ENCODE measurements at places on chromosomes 11 and 22.
A peak's percentile ranks its signal among the peaks of the same experiment; 100 is the strongest.

GRCh38 chr22:19599626-19600243 is 75.5 kb upstream of the CLDN5 start:
- no peak for DNase-seq

DNA sequence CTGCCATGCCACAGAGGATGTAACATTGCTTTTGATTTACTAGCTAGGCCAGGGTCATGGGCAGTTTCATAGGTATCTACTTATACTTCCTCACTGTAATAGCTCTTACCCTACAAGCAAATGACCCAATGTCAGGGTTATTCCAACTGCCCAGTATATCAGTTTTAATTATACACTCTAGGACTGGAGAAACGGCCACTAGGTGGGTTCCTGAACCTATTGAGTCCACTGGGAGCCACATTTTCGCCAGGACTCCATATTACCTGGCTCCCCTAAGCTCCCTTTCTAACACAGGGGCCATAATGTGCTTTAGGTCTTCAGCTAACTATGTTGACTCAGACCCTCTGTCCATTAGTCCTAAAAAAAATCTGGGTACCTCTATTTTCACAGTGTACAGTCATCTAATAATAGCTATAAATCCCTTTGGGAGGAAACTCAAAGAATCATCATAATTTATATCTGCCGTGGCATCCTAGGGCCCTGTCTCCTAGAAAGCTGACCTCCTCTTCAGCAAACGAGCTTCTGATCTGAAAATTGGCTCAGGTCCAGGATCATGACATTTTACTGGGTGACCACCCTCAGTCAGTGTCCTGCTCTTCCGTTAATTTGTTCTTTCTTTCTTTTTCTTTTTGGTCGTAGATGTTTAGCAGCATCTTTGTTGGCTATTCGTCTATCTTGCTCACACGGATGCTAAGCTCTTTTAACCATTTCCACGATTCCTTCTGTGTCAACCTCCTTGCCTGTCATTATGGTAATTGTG is 244.3 kb downstream of the FAM76B start:
- no peak for DNase-seq

DNA sequence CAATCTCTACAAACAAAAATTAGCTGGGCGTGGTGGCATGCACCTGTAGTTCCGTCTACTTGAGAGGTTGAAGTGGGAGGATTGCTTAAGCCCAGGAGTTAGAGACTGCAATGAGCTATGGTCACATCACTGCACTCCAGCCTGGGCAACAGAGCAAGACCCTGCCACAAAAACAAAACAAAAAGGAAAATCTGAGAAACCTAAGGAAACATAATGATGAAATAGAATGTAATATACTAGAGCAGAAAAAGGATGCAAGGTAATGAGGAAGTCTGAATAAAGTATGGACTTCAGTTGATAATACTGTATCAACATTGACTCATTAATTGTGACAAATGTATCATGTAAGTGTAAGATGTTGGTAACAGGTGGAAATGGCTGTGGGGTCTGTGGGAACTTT is 8.1 kb downstream of the NPAS4 start:
- no peak for DNase-seq

- peak; percentile 15 for DNase-seq
Measured at GRCh38 chr22:45317551-45318167, 7.9 kb downstream of the FAM118A start.

- peak; percentile 36 for DNase-seq
Measured at GRCh38 chr22:20549232-20549841, 41.9 kb downstream of the MED15 start.

GRCh38 chr11:67611704-67612587 is 5.2 kb downstream of the NDUFV1 start:
- DNase-seq: no peak

GRCh38 chr11:33668951-33669596 is 31.6 kb downstream of the C11orf91 start:
- DNase-seq: no peak

DNA sequence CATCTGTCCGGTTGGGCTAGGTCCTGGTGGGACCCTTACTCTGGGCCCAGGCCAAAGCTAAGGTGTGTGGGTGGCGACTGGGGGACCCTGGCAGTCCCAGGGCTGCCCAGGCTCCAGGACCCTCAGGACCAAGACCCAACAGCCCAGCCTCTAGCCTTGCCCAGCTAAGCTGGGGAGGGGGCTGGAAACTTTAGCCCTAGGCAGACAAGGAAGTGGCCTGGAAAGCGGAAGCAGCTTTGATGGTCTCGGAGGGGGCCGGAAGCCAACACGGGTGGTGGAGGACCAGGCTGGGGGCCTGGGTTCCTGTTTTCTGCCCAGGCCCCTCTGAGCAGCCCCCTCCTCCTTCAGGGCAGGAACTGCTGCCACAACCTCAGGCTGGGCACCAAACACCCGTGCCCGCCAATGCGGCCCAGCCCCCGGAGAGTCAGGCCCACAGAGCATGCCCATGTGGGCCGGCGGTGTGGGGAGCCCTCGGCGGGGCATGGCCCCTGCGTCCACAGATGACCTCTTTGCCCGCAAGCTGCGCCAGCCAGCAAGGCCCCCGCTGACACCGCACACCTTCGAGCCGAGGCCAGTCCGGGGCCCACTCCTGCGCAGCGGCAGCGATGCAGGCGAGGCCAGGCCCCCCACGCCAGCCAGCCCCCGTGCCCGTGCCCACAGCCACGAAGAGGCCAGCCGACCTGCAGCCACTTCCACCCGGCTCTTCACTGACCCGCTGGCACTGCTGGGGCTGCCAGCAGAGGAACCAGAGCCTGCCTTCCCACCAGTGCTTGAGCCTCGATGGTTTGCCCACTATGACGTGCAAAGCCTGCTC is 2.8 kb downstream of the SIPA1 start:
- no peak for DNase-seq

- DNase-seq: no peak
Measured at GRCh38 chr11:95450547-95451123, 219.6 kb upstream of the SESN3 start.

- no peak for DNase-seq
Measured at GRCh38 chr22:31526270-31526669, 29.9 kb downstream of the SFI1 start.

- peak; percentile 85 for DNase-seq
Measured at GRCh38 chr22:21938071-21938822, 14.4 kb downstream of the PPM1F start.

- no peak for DNase-seq
Measured at GRCh38 chr11:11262171-11262920, 90.7 kb downstream of the CSNK2A3 start.

GRCh38 chr11:87266751-87267150 is 229.0 kb downstream of the TMEM135 start:
- no peak for DNase-seq

DNA sequence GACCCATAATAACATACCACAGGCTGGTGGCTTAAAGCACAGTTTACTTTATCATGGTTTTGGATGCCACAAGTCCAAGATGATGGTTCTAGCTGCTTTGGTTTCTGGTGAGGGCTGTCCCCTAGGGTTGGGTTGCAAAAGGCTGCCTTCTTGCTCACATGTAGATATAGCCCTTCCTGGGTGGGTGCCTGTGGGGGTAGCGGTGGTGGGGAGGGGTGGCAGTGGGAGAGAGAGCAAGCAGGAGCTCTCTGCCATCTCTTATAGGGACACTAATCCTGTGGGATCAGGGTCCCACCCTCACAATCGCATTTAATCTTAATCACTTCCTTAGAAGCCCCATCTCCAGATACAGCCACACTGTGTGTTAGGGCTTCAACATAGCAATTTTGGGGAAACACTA is 245.0 kb downstream of the TBC1D22A start:
- DNase-seq: no peak

DNA sequence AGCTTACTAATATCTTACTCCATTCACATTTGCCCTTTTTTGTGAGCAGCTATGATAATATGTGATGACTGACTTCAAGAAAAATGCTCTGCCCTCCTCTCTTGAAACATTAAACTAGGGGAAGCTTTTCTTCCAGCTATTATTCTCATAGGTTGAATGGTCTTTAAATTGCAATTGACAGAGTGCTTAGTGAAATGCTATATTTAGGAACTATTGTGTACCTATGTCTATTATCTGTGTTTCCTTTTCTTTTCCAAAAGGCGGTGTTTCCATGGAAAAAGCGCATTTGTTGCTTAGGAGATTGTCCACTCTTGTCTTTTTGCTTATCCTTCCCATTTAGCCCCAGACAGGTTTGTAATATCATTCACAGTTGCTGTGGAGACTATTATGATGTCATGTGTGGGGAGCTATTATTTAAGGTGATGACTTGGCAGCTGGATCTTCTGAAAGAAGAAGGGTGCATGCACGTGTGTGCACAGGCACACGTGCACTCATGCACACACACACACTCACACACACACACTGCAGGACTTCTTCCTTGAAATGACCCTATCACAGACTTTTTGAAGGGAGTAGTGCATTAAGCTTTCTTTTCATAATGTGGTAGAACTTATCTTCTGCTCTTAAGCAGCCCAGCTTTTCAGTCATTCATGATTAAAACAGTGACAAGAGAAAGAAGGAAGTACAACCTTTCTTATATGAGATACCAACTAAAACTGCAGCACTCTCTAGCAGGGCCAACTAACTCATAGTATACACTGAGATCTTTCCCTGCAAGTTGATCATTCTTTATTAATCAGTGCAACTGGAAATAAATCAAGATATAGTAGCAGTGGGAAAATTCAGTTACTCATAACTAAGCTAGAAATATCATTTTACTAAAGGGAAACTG is 340.8 kb upstream of the MTNR1B start:
- no peak for DNase-seq

GRCh38 chr11:75472081-75472732 is 39.2 kb upstream of the KLHL35 start:
- DNase-seq: no peak

GRCh38 chr22:49523374-49524008 is 304.2 kb downstream of the BRD1 start:
- DNase-seq: no peak

DNA sequence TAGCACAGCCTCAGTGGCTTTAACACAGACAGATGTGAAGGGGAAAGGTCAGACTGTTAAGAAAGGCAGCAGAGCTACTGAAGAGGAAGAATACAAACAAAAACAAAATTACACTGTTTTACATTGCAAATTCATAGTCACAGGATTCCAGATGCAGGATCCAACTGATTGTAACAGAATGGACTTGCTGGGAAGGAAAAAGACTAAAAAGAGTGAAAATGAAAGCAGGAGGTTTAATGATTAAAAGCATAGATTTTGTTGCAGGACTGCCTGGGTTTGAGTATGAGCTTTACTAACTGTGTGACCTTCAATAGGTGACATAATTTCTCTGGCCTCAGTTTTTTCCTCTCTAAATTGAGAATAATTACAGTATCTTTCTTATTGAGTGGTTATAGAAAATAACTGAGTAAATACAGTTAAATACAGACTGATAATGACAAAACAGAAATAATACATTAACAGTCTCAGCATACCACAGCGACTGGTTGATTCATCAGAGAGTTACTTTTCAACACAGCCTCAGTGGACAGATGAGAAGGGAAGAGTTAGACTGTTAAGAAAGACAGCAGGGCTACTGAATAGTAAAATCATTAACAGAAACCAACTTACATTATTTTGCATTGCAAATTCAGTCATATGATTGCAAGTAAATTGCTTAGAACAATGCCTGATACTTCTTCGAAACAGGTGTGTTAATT is 704.2 kb upstream of the TENM4 start:
- no peak for DNase-seq

DNA sequence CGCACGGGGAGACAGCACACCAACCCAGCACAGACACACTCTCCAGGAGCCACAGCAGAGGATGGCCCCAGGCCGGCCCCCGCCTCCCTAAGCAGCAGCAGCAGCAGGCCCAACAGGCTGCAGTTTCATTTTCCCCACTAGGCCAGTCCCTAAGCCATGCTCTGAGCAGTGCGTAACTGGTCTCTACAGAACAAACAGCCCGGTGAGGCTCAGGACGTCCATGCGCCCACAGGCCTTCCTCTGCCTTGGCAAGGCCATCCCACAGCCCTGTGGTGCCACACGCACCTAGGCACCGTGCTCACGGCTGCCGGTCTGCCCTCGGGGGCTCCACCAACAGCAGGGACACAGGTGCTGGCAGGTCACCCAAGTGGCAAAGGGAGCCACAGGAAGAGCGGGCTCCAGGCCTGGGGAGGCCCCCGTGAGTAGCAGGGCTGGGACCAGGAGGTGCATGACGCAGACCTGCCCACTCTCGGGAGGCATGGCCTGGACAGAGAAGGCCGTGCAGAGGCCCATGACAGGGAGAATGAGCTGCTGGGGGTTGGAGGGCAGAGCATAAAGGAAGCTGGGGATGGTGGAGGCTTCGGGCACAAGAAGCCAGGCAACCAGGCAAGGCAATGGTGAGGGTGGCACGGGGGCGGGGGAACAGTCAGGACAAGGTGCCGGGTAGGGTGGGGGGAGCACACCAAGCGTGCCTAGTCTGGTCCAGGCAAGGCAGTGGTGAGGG is 1.4 kb upstream of the MOB2 start:
- DNase-seq: no peak

GRCh38 chr11:129222158-129222557 is 30.0 kb upstream of the ARHGAP32 start:
- no peak for DNase-seq

DNA sequence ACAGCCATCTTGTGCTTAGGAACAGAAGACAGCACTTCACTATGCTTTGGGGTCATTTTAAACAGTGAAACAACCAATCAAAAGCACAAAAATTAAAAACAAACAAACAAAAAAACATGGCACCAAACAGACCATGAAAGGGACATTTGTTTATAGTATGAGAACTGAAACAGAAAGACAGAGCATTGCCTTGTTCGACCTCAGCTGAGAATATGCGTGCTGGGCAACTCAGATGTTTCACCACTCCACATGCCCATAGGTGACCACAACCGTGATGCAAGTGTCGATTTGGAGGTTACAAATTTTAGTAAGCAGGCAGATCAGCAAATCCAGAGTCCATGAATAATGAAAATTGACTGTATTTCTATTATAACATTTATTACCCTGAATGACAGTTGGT is 30.0 kb downstream of the NNMT start:
- no peak for DNase-seq

GRCh38 chr11:35514481-35514880 is 10.9 kb downstream of the PAMR1 start:
- DNase-seq: no peak

GRCh38 chr11:83764643-83765042 is 478.5 kb upstream of the CCDC90B start:
- DNase-seq: no peak

DNA sequence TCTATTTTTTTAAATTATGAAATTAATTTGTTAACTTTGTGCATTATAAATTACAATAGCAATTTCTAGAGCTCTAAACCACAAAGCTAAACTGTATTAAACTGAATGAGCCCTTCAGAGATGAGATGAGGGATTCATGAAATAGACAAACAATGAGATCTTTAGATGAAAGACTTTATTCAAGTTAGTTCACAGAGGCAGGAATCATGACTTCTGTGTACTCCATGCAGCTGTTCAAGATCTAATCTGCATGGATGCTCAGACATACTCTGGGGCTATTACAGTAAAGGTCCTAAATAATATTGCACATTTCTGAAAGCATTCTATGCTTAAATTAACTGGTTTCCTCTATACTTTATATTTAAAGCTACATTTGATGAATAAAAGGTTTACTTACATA is 122.7 kb downstream of the FCHSD2 start:
- DNase-seq: no peak

DNA sequence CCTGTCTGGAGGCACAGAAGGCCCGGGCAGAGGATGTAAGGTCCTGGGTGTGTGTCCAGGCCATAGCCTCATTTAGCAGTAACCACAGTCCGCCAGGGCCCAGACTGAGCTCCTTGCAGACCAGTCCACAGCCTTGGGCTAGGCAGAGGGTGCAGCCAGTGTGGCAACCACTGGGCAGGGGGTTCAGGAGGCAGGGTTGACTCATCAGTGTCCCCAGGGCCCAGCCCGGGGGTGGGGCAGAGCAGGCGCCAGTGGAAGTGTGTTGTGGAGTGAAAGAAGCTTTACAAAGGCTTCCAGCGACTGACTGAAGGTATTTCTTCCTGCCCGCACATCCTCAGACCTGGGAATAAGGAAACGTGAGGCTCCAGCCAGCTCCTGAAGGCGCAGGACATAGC is 27.7 kb upstream of the WNT11 start:
- DNase-seq: no peak
